ENCODE measurements at places on chromosomes 12 and 14. TPM values are rescaled to one million over a fixed set of nuclear protein-coding genes. Genes with fewer than 3 reads are reported as not detected.

Gene GLIPR1L1
- not detected for total RNA-seq

Gene ADGRD1
- total RNA-seq, result 4.3 TPM

Gene FGF23
- total RNA-seq, result not detected

Gene COX8C
- total RNA-seq, result not detected

Gene NINJ2
- total RNA-seq, result 0.82 TPM

Gene HOXC12
- not detected for total RNA-seq

Gene STAC3
- total RNA-seq, result 0.54 TPM

Gene NT5DC3
- total RNA-seq, result 13.5 TPM

Gene ASB8
- 24.2 TPM for total RNA-seq

Gene TMEM253
- not detected for total RNA-seq

Gene VDR
- 0.09 TPM for total RNA-seq

Gene CLEC7A
- total RNA-seq, result 1.6 TPM
